NCI-H69 (cell line): ENCODE measurements at places on chromosomes 2 and 18.

DNA sequence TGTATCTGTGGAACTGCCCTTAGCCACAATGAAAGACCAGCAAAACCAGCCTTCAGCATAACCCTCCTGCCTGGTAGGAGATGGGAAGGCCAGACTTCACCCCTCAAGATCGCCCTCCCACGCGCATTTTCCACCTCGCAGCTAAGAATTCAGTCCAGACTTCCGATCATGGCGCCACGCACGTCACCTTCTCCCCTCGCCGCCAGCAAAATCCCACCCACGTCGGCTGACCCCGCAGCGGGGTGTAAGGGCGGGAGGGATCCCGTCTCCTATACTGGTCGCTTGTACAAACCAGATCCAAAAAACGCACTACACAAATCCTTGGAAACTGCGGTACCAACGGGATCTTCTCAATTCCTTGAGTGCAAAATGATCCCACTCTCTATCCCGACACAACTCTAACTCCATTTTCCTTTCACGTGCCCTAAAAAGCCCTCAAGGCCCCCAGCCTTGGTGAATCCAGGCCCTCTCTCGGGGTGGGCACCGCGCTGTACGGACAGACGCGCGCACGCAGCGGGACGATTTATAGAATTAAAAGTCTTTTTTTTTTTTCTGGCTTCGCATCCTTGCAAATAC lies 1.0 kb upstream of the BMPR2 start:
- DNase-seq, result peak; percentile 76

GRCh38 chr18:12307701-12308385 lies at the start of gene TUBB6:
TSS of gene TUBB6 (plus strand) at chr18:12308241. CDS start at chr18:12308293, 52 bp downstream.
- peak; percentile 64 for DNase-seq

GRCh38 chr2:216535454-216535995 lies 36.9 kb downstream of the RPL37A start:
- no peak for DNase-seq

DNA sequence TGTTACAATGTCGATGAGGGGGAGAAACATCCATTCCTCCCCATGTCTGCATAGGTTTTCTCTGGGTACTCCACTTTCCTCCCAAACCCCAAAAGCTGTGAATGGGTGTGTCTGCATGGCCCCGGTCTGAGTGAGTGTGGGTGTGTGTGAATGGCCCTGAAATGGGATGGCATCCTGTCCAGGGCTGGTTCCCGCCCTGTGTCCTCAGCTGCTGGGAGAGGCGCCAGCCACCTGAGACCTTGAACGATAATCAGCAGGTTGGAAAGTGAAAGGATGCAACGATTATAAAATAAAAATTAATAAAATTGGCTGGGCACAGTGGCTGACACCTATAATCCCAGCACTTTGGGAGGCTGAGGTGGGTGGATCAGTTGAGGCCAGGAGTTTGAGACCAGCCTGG lies 69.2 kb downstream of the NPPC start:
- DNase-seq, result no peak

- DNase-seq, result no peak
Measured at GRCh38 chr2:237694415-237695194, 67.2 kb downstream of the LRRFIP1 start.

DNA sequence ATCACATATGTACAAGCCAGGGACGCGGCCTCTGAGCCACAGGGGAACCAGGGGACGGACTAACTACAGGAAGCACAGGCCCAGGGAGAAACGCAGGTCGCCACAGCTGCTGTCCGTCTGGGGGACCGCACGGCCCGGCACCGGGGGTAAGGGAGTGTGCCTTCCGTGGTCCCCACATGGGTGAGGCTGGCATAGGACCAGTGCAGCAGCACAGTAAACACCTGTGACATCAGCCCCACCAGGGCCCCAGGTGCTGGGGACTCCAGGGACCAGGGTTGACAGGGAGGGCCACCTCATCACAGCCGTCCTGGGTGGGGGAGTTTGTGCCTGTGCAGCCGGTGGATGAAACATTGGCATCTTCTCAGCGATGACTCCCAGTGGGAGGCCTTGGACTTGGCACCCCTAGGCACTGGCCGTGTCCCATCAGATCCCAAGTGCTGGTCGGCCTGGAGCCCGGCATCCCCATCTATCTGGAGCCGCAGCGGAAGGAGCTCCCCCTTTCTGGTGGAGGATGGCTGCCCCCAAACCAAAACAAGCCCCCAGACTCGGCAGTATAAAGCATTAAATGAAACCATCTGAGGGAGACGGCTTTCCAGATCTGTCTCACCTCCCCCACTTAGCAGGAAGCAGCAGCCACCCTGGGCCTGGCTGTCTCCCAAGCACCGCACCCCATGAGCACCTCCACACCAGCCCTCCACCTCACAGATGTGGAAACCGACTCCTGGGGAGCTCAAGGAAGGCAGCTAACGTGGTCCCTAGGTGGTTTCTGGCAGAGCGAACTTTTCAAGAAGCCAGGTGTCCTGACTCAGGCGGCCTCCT lies 22.5 kb downstream of the AQP12A start:
- DNase-seq, result peak; percentile 52
